Mucosa of gallbladder (tissue), 1 donor: ENCODE measurements at places on chromosomes 12 and 14. TPM values are rescaled to one million over a fixed set of nuclear protein-coding genes. Genes with fewer than 3 reads are reported as not detected.

DNA sequence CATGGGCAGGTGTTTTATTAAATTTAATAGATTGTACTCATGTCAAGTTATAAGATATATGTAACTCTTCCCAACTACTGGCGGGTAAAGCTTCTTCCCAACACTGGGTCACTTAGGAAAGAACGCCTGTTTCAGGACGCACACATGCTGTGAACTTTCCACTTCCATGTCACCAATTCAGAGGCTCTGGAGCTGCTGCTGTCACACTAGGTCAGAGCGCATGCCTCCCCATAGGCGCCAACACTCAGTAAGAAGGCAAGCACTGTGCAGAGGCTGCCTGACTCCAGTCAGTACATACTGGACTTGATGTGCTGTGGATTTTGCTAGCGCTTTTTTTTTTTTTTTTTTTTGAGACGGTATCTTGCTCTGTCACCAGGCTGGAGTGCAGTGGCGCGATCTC is 17.2 kb downstream of the SLC15A4 start:
- DNase-seq, result no peak

- no peak for DNase-seq
Measured at GRCh38 chr14:91119556-91120311, 5.9 kb downstream of the DGLUCY start.

DNA sequence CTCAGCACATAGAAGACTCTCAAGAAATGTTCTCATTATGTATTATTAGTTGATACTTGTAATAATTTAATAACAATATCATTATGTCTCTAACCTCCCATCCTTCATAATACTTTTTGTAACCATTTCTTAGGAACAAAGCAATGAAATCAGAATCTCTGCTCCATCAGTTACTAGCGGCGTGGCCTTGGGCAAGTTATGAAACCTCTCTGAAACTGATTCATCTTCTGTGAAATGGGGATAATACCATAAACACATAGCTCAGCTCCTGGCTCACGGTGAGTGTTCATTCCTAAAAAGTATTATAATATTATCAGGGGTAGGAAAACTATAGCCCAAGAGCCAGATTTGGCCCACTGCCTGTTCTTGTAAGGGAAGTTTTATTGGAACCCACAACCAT is 11.4 kb upstream of the CMKLR1 start:
- DNase-seq, result no peak

GRCh38 chr12:33795536-33795935 is 226.8 kb upstream of the ALG10 start:
- DNase-seq, result no peak

DNA sequence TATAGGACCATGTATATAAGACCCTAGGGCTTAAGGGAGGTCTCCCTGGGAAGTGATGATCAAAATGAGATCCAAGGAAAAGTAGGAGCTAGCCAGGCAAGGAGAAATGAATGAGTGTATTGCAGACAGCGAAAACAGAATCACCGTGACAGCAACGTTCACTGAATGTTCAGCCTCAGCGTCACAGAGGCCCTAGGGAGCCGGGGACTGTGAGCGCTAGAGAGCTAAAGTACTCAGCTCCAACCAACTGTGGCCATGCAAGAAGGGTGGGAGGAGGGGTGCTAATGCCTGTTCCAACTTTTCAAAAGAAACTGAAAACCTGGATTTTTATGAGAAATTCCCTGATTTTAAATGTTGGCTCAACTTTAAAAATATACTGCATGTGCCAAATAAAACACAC is 105.5 kb upstream of the CCND2 start:
- no peak for DNase-seq

- no peak for DNase-seq
Measured at GRCh38 chr12:92619026-92619425, 83.8 kb upstream of the PLEKHG7 start.

DPPA3 gene
- not detected for total RNA-seq
